ENCODE measurements at places on chromosomes 7 and 10.

DNA sequence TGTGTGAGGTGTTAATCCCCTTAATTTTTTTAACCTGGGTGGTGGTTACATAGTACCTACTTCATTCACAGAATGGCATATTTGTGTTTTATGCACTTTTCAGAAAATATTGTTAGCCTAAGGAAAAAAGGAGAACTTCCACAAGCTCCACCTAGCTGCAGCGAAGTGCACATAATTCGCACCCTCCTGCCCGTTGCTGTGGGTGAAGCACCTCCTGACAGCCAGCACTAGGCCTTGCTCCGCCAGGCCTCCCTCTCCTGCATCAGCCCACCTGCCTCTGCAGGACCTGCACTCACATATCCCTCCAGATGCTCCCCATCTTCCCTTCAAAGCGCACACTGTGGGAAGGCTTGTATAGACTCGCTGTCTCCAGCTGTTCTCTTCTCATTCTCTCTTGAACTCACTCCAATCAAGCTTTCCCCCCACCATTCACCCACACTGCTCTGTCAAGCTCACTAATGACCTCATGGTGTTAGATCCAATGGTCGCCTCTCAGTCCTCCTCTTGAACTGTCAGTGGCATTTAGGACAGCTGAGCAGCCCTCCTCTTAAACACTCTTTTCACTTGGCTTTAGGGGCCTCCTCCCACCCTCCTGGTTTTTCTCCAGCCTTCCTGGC lies 20.7 kb upstream of the GRID1 start:
- DNase-seq = no peak

DNA sequence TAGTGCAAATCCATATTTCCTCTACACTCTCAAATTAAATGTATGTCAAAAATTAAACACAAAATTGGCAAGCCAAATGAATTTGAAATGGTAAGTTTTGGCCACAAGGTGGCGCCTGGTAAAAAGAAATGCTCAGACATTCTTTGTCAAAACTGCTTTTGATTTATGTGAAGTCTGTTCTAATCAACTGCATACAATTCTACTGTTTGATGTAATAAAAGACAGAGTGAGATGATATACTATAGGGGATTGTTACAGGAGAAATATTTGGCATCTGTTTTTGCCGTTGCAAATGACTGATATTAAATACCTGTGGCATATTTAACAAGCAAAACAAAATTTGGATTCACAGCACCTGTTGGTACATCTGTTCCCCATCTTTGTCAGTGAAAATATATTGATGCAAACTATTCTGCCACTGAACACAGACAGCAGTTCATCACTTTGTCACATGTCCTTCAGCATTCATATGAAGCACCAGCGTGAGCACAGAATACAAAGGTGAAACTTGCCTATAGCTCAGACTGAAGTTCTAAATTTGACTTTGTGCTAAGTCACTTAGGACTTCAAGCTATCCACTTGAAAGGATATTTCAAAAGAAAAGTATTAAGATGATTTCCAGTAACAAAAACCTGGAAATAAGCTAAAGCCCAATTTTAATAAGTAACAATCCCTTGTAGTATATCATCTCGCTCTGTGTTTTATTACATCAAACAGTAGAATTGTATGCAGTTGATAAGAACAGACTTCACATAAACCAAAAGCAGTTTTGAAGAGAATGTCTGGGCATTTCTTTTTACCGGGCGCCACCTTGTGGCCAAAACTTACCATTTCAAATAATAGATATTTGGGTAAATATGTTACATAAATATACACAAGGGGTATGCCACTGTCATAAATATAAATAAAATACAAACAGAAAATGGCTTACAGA lies 10.2 kb upstream of the CH25H start:
- DNase-seq = peak; percentile 35

- peak; percentile 28 for DNase-seq
These were observed 135.8 kb downstream of the CAMK1D start for GRCh38 chr10:12484941-12485805.

DNA sequence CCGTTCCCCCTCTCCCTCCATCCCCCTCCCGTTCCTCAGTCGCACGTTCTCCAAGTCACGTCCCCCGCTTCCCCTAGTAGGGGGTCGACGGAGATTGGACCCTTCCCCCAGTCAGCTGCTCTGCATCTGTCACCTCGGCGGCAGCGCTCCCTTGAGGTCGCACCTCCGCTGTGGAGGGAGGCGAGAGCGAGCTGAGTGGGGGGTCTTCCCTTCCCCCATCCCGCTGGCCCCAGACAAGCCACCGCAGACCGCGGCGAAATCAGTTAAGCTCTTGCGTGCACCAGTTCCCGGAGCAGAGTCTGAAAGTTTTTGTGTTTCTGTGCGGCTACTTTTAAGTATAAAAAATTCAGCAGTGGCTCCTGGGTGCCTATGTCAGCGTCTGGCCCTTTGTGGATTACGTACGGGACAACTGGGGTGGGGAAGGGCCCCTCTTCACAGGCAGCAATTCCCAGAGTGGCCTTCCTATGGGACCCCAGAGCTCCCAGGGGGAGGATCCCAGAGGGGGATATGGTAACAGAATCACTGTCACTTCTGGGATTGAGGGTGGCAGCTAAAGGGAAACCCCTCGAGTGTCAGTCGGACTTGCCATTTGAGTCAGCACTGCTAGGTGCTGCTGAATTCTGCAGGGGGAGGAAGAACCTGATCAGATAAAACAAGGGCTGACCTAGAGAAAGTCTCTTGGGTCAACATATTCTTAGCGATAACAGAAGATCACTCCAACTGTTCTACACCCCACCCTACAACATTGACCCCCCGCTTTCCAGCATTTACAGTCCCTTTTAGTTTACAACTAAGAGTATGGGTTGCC lies 12.5 kb upstream of the DDIT4 start:
- DNase-seq = no peak

DNA sequence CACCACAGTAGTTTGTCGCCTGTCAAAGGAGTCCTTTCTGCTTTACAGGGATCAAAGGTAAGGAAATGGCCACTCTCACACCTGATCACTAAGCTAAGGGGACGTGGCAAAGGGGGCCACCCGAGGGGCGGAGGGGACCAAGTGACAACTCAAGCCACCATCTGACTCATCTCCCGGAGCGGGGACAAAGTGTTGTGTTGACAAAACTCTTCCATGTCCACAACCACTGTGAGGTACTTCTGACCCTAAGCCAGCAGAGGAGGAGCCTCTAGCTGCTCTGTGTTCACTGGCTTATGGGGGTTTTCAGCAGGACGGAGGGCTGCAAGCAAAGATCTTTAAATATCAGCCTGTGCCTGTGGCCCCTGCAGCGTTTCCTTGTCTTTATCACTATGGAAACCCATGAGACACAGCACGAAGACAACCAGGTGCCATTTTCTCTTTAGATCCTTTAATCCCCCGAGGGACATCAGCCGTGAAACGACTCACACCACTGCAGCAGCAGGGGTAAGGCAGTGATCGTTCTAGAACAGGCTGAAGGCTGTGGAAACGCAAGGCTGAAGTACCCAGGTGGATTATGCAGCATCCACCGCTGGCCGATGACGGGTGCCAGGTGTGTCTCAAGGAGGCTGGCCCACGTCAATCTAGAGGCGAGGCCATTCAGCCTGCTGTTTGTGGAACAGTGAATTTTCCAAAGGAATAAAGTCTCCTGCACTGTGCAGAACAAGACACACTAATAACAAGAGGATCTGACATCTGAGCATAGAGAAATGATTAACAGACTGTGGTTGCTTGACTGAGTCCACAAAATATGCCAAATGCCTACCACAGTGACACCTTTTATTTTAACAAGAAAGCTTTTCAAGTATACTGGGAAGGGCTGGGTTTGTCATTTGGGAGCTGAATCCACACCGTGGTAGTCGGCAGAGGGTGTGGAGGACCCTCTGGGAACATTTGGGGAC lies 26.6 kb upstream of the DDC start:
- DNase-seq = no peak

DNA sequence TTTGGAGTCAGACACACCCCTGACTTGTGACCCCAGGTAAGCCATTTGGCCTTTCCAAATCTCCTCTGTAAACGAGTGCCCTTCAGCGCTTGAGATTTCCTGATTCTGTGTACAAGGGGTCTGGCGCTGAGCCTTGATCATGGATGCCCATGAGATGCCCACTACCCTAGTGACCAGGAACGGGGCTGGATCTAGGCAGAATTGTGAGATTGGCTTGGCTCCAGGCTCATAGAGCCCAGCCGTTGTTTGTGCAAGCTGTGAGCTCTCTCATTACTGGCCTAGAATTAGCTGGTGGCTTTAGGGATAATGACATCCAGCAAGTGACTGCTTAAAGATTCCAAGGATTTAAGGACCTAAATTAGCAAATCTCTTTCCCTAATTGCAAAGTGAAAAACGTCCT lies 84.9 kb downstream of the CAMK1D start:
- no peak for DNase-seq

All from activated CD4-positive, alpha-beta T cell treated with anti-CD3 and anti-CD28 coated beads for 1 hour (primary cell).